Fibroblast of mammary gland (primary cell): ENCODE measurements at places on chromosomes 13 and 19.

DNA sequence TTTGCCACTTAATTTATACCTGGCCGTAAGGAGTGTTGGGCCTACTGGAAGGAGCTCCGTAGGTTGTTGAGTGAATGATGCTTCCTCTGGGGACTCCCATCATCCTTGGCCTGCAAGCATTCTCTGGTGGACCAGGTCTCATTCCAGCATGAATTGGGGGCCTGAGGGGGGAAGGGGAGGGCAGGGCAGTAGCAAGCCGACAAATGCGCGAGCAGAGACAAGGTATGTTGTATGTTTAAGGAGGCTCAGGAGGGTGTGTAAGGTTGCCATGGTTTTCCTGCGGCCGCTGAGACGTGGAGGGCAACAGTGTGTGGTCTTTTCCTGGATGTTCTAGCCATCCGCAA, 749 bp downstream of the ZNF264 start:
- DNase-seq: no peak

- DNase-seq: peak; percentile 57
These were observed 12.5 kb downstream of the ALG5 start for GRCh38 chr13:36986462-36987240.

- DNase-seq: no peak
These were observed 10.5 kb downstream of the CDADC1 start for GRCh38 chr13:49258089-49258796.

- peak; percentile 31 for DNase-seq
These were observed 439 bp downstream of the DZIP1 start for GRCh38 chr13:95643936-95644598.

DNA sequence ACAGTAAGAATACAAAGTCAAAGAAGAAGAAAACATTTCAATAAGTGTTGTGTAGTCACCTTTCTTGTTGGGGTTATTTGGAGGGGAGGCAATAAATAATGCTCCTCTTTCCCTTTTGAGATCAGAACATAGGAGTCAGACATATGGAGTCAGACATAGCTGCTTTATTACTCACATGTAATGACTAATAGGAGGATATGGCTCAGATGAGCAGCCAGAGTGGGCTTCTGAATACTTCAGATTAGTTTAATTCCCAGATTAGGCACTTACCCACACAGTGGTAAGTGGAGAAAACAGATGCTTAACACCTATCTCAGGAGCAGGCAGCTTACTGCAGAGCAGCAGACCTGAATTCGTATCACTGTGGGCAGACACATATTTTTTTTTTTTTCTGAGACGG, 31.7 kb upstream of the C1QTNF9B start:
- DNase-seq: peak; percentile 89

DNA sequence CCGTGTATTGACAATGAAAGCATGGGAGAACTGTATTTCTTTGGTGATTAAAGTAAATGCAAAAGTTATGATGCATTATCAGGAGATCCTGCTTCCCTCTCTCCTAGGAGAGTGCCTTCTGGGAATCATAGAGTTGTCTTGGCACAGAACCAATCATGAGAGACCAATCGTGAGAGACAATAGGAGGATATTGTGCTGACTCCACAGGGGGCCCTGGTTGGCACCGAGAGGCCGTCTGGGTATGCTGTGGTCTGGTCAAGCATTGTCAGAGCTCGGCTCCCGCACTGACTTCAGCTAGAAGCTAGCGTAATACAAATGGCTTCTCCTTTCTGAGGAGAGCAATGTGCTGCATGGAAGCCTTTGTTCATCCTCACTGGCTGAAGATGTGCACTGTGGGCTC, 131.5 kb upstream of the GJB6 start:
- peak; percentile 14 for DNase-seq

GRCh38 chr19:30668521-30669155, 296.5 kb downstream of the ZNF536 start:
- DNase-seq: no peak

DNA sequence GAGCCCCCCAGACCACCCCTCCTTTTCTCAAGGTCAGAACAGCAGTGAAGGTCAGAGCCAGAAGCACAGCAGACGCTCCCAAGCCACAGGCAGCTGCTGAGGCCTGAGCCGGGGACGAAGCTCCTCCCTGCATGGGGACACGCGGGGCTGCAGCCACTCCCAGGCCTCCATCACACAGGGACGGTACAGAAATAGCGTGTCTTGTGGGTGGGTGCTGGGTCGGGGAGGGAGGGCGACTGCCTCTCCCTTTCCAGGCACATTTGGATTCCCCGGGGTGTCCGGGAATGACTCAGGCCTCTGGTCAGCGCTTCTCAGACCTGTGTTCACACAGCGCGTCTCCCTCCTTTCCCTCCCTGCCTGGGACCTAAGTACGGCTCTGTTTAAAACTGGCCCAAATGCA, 33.2 kb downstream of the RASA3 start:
- peak; percentile 95 for DNase-seq

- no peak for DNase-seq
These were observed 21.0 kb upstream of the HOMER3 start for GRCh38 chr19:18961767-18962620.

- no peak for DNase-seq
These were observed 1.5 kb downstream of the KISS1R start for GRCh38 chr19:918481-919198.

DNA sequence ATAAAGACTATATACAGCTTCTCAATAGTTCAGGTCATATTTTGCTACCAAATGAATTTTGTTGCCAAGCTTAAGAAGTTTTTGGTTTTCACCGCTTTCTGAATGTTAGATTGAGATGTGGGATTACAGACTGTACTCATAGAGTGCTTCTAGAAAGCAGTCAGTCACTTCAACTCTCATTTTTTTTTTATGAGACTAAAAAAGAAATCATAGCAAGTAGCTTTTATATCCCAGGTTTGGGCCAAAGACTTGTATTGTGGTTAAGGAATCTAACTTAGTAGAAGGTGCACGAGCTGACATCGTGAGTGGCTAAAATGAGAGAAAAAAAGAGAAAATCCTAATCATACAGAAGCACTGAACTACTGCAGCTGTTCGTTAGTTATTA, 2.2 kb upstream of the USPL1 start:
- DNase-seq: peak; percentile 15

DNA sequence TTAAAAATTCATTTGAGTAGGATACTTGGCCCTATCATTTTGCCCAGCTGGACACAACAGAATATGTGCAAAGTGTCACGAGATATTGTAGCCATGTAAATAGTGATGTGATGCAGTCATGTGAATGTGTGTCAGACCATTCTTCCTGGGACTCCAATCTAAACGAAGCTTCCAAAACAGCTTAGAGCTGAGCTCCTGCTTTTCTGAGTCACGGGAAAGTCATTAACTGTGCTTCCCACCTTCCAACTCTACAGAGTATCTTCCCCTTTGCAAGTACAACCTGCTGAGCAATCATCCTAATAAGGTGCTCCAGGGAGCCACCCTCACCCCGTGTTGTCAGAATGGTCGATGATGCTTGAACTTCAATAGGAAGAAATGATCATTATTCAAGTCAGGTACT, 294.7 kb downstream of the MYO16 start:
- DNase-seq: peak; percentile 79
